ENCODE measurements at places on chromosomes 7 and 10.

- no peak for DNase-seq
Observed at GRCh38 chr10:49109669-49110340, 5.5 kb downstream of the VSTM4 start.

DNA sequence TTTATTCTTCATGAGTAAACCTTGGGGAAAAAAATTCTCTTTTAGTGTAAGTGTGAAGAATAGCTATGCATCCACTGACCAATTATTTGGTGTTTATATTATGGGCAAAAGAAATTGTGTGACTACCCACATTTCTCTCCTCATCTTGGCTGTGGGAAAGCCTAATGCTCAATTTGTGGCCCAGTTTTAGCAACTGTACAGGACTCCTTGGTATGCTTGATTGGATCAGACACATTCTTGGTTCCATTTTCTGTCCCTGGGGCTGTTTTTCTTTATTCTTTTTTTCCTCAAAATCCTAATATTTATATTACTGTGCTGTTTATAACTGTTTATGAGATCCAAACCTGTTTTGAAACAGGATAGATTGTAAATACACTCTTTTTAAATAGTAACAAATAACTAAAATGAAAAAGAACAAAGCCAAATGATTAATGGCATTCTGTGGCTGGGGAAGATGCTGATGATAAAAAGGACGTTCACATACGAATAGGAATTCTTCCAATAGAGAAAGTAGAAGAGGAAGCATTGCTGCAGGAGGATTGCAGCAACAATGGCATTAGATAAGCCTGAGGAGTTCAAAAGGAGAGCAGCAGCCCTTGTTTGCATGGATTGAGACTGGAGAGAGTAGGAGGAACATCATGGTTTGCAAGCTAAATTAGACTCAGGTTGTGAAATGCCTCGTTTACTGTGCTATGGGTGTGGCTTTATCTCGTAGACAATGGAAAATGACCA lies 580.5 kb downstream of the INHBA start:
- DNase-seq, result no peak

GRCh38 chr7:140676306-140676705 lies 3.6 kb downstream of the ADCK2 start:
- no peak for DNase-seq

- DNase-seq, result no peak
Observed at GRCh38 chr7:125363873-125364272, 434.2 kb upstream of the POT1 start.

DNA sequence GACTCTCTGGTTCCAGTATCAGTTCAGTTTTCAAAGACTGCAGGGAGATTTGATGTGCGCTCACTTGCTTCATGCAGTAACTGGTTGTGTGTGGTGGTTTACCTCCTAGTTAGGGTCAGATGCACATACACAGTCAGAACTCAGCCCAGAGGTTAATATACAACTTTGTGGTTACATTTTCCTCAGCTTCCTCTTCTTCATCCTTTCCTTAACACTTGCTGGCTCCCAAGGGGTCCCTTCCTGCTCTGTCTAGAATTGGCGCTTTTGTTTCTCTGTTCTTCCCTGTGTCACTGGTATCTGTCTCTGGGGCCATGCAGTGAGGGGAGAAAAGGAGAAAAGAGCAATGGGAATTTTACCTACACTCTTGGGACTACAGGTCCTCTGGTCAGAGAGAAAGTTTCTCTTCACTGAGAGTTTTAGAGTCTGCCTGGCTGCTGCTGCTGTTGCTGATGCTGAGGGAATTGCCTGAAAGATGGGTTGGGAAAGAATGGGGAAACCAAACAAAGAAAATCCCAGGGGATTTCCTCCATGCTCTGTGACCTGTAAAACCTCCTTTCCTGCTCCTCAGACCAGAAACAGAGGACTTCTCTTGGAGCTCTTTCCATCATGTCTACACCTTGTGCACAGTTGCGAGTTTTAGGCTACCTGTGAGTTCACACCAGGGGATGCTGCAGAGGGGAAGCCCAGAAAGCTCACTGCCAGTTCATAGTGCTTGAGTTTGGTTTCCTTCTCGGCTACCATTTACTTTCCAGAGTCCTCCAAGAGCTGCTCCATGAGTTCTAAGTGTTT lies 74.6 kb downstream of the WDFY4 start:
- DNase-seq, result no peak

- no peak for DNase-seq
Observed at GRCh38 chr10:124999433-125000365, 57.8 kb downstream of the ZRANB1 start.

GRCh38 chr10:72466018-72466417 lies 111.3 kb upstream of the DNAJB12 start:
- no peak for DNase-seq

DNA sequence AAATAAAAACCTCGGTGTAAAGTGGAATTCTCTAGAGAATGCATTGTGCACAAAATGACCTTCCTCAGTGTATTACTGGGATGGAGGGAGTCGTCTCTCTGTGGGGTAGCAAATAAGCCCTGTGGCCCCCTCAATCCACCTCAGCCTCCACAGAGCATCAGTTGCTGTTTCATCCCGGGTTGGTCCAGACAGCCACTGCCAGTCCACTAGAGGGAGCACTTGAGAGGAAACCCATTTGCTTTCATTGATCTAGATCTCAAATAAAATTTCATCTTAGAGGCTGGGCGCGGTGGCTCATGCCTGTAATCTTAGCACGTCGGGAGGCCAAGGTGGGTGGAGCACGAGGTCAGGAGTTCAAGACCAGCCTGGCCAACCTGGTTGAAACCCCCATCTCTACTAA lies 1128.7 kb downstream of the CNTNAP2 start:
- DNase-seq, result no peak

GRCh38 chr7:99624484-99624883 lies 7.7 kb downstream of the ZSCAN25 start:
- peak; percentile 39 for DNase-seq

DNA sequence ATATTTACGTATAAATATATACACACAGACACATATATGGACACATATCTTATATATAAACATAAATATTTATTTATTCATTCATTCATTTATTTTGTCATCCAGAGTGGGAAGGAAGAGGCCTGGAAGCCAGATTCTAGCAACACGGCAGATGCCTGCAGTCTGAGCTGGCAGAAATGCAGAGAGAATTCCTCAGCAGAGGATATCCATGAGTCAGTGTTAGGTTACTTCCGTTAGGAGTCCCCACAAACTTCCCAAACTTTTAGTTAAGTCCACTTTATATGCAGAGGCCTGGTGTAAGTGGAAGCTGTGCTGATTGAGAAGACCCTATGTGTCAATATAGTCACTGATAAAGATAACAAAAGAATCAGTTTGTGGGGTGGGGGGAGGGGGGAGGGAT lies 89.6 kb downstream of the PPP1R17 start:
- DNase-seq, result no peak
